ENCODE measurements at places on chromosomes 7 and 10. TPM values are rescaled to one million over a fixed set of nuclear protein-coding genes. Genes with fewer than 3 reads are reported as not detected.

DNA sequence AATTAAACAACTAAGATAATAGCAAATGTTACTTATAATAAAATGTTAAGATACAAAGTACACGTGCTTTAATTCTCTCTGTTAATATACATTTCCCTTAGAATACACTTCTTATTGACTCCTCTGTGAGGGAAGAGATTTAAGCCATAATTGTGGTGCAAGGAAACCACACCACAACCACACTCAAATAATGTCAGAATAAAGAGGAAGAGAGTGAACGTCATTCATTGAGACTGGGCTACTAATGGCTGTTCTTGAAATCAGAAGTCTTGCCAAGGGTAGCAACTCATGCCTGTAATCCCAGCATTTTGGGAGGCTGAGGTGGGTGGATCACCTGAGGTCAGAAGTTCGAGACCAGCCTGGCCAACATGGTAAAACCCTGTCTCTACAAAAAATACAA lies 10.0 kb downstream of the FAM171A1 start:
- DNase-seq = no peak

The EBLN1 gene
- not detected for total RNA-seq

The SLC18A3 gene
- total RNA-seq = 0.11 TPM

DNA sequence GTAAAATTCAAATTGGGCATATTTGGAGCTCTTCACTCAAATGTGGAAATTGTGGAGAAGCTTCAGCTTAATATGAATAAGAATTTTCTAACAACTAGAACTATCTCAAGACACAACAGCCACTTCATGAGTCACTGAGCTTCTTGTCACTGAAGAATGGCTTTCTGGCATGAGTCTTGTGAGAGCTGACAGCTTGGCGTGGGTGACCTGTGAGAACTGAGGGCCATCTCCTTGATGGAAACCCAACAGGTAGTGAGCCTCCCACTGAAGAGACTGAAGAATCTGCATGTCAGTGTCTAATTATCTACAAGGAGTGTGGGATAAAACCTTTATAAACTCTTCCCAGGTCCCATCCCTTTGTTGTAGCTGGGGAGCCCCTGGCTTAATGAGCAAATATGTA lies 66.0 kb downstream of the CLEC2L start:
- no peak for DNase-seq

GRCh38 chr7:24830440-24831050 lies 73.3 kb upstream of the GSDME start:
- no peak for DNase-seq

DNA sequence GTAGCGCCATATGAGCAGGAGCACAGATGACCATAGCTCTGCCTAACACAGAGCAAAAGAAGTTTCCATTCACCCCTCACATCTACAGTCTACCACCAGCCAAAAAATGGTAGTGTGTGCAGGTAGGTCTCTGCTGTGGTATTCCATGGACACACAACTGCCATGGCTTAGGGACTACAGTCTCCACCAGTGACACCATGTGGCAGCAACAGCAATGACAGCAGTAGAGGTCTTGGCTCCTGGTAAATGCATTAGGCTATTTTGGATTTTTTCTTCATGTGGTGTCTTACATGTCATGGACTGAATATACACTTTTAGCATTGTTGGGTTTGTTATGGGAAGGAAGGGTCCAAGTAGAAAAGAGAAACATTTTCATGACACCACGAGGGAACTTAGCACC lies 70.1 kb upstream of the CABCOCO1 start:
- no peak for DNase-seq

The TFEC gene
- total RNA-seq = 8.2 TPM

DNA sequence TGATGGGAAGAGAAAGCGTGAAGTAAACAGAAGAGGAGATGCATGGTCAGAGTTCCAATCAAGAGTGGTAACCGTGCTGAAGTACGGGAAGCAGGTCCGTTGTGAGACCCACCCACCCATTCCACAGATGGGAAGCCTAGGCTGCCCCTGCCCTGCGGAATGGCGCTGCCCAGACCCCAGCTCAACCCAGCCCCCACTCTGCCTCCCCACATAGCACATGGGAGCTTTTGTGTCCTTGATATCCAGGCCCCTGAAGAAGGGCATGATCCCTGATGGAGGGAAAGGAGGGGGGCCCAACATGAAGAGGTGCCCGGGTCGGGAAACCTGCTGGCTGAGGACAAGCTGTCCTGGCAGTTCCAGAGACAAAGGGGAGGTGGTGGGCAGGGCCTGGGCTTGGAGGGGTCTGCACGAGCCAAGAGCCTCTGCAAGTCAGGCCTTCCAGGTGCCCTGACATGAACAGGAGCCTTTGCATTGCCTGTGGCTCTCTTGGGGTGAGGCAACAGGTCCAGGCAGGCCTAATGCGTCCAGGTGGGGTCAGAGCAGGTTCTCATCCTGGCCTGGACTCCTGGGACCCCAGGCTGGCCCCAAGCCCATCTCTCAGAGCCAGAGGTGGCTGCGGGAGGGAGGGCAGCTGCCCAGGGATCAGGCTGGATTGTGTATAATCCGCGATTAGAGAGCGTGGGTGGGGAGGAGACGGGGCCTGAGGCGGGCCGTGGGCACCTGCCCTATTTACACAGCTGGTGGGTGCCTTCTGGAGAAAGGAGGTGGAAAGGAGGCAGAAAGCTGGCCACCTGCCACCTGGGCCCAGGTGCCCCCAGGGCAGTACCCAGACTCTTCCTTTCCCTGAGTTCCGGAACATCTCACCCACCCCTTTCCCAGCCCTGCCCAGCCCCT lies 23.5 kb downstream of the YKT6 start:
- no peak for DNase-seq

GRCh38 chr10:11715815-11716494 lies 26.2 kb upstream of the ECHDC3 start:
- no peak for DNase-seq

DNA sequence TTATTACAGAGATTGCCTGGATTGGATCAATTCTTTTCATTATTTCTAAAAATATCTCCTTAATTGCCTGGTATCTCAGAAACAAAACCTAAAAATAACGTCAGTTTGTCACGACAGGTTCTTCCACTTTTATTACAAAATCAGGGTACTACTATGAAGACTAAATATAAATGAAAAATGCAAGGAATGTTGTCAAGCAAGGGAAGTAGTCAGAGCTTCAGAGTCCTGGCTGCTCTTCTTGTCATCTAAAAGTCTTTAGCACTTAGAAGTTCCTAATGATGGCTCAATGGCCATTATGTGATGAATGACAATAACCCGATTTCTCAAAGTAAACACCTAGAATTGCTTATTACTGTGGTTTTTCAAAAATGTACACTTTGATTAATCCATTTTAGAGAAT lies 192.2 kb downstream of the SEMA3A start:
- no peak for DNase-seq

DNA sequence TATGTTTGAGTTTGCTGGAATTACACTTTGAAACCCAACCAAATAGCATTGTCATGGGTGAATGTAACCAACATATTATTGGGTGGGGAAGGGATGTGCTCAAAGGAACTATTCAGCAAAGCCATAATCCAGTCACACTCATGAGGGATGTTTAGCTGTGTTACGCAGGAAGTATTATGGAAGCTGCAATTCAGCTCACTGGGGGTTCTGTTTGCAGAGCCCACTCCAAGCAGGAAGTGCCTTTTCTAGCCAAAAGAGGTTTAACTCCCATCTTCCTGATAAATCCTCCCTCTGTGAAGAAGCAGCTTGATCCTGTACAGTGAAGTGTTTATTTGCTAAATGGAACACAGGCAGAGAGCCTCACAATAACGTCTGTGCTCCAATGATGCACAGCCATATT lies 172.5 kb downstream of the GLI3 start:
- DNase-seq = no peak

- no peak for DNase-seq
These were observed 81.3 kb downstream of the GPR26 start for GRCh38 chr10:123747426-123747825.
